ENCODE measurements at places on chromosomes 2 and 18.

DNA sequence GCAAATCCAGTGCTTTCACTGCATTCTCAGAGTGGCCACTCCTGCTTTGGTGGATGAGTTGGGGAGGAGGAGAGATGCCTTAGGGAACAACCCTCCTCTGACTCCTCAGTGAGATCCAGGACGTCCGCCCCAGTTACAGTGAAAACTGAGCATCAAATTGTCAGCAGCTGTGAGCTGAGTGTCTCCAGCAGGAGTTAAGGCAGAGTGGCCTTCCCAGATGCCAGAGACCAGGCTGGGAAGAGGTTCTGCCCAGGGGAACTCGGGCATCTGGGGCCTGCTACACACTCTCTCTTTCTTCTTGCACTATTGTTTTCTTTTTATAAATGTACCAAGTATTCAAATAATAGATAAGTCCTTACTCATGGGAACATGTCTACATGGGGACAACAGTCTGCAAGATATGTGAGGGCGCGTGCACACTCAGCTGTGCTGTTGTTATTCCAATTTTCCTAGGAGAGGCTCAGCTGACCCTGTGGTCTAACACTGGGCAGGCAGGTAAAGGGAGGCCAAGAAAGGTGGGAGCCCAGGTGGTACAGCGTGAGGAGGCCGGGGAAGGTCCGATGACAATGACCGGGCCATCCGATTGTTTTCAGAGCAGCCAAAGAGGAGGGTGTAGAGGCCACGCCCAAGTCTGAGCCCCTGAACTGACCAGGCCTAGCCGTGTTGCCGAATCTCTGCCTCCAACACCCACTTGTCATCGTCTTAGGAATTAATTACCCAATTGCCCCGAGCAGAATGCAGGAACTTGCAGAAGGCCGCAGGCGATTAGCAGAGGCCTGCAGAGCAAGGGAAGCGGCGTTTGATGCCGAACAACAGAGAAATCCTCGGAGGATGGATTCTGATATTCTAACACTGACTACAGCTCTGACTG, 166.9 kb downstream of the ANAPC1 start:
- no peak for DNase-seq

GRCh38 chr2:45982096-45982495, 315.1 kb upstream of the EPAS1 start:
- no peak for DNase-seq

DNA sequence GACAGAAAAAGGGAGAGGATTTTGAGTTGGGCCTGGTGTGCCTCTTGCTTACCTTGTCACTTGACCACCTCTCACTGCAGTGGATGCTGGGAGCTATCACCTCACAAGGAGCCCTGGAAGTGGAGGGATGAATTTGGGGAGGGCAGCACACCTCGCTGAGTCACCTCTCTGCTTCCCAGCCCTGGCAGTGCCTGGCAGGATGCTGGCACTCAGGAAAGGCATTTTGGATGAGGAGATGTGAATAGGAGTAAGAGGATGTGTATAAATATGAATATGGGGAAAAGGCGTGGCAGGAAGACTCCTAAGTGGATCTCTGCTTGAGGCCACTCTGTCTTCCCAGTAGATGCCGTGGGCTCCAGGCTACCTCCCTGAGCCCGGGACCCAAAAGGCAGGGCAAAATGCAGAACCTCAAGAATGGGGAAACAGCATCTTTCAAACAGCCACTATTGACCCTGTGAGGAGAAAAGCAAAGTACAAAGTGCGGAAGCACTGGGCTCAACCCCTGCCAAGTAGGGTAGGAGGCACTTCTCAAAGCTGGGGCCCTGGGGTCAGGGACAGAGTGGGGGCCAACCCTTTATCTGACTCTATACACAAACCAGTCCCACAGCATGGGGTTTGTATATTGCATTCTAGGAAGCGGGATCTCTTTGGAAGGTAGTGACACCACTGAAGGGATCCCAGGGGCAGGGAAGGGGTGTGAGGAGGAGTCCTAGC, 164.5 kb upstream of the GLI2 start:
- no peak for DNase-seq

DNA sequence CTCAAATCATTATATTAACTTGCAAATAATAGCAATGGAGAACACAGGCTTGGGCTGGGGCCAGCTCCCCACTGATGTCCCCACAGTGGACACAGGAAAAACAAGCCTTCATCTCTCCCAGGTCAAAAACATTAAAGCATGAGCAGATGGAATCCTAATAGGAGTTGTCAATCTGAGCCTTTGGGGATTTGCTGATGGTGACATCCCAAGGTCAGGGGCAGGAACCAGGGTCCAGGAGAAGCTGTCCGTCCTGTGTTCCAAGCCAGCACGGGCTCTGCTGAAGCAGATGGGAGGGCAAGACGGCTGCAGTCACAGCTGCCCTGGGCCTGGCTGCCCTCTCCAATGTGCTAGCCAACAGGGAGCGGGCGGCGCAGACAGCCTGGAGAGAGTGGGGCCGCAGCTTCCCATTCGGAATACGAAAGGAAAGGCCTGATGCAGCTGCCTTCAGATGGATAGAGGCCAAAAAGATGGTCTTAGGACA, 135.5 kb downstream of the NDUFA10 start:
- DNase-seq, result no peak

- no peak for DNase-seq
These were observed 264.9 kb upstream of the CCDC68 start for GRCh38 chr18:55224086-55224625.

DNA sequence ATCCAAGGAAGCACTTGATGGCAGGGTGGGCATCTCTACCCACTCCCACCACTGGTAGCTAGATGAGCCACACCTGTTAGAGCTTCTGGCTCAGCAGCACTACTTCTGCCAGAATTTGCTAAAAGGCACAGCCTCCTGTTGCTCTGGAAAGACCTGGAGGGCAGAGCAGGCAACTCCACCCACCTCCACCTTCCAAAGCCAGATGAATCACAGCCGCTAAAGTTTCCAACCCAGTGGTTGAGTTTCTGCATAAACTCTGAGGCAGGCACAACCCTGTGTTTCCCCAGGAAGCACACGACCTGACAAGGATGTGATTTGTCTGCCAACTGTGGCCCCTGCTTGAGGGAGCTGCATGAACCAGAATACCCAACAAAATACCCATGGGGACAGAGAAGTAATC, 111.6 kb upstream of the GCFC2 start:
- no peak for DNase-seq

DNA sequence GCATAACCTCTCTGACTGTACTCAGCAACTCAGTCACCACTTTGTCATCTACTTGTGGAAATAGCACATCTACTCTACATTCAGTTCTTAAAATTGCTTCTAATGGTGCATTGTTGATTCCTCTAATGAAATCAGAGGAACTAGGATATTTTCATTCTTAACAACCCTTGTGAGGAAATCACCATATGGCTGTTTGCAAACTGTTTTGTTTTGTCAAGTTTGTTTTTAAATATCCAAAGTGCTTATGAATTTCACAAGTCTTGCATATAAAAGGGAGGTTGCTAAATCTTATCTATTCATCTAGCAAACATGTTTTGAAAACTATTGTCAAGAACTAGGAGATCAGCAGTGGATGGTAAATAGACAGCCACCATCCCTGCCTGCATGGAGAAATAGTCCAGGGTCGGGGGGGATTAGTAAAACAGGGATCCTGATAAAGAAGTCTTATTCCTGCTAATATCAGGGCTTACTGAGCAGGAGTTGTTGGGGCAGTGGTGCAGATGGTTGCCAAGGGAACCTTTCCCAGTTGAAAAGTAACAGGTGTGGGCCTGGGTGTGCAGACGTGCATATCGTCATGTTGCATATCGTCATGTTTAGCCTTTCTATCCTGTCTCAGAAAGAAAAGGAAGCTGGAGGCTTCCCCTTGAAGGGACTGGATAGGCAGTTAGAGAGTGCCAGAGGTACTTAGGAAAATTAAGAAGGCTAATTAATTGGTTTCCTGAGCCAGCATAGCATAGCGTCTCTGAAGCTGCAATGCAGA, 7.5 kb upstream of the MYO3B start:
- DNase-seq, result no peak

DNA sequence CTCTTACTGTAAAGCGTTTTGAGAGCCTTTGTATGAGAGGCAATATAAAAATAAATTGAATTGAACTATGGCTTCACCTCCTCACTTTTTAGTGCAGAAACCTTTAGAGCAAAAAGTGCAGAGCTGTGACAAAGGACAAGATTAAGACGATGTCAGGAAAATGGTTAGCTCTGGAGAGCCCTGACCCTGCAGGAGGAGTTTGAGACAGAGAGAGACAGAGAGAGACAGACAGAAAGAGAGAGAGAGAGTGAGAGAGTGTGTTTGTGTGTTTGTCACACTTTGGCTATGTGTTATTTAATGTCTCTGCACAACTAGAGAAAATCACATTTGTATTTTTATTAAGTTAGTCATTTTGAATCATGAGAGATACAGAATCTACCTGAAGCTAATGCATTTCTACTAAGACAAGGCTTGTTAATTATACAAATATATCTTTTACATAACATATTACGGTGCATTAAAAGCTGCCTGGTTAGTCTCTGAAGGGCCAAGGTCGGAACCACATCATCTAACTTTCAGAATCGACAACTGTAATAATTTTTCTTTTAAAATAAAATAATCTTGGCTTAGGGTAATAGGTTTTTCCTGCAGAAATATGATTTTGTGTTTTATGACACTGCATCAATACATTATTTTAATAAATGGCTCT, 423.5 kb upstream of the ZEB2 start:
- no peak for DNase-seq

DNA sequence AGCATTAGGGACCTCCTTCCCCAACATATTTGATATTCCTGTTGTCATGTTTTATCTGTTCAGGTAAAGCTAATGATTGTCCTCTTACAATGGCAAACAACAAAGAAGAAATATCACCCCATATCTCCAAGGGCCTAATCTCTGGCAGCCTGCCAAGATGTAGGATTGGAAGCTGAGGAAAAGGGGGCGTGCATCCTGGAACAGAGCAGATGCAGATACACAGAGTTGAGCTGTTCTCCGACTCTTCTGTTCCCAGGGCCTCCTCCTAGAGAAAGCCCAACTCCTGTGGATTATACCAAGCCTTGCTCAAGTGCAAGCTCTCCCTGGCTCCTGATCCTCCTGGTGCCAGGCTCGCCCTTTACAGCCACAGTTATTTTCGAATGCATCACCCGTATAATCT, 35.2 kb upstream of the CD207 start:
- DNase-seq, result no peak

DNA sequence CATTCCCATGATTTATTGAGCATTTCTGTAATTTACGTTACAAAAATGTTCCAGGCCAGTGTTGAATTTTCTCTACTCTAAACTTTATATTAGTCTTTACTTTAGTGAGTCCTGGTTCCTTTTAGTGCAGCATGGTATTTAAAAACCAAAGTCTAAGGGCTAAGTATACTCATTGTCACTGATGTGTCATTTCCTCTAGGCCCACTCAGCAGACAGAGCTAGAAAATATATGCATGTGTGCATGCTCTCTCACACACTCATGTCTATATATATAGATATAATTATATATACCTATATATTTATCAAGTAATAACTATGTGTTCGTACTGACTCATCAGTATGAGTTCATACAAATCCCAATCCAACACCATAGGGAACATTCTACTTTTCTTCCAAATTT, 132.5 kb upstream of the SLC8A1 start:
- DNase-seq, result no peak

GRCh38 chr2:52312486-52312885, 1280.6 kb upstream of the NRXN1 start:
- DNase-seq, result no peak

All from NCI-H2029 treated with DMSO at 0.1 percent for 48 hours (cell line).